ENCODE measurements at places on chromosomes 13 and 19.

- no peak for DNase-seq
These were observed 3.1 kb downstream of the PPP1R14A start for GRCh38 chr19:38252941-38253691.

DNA sequence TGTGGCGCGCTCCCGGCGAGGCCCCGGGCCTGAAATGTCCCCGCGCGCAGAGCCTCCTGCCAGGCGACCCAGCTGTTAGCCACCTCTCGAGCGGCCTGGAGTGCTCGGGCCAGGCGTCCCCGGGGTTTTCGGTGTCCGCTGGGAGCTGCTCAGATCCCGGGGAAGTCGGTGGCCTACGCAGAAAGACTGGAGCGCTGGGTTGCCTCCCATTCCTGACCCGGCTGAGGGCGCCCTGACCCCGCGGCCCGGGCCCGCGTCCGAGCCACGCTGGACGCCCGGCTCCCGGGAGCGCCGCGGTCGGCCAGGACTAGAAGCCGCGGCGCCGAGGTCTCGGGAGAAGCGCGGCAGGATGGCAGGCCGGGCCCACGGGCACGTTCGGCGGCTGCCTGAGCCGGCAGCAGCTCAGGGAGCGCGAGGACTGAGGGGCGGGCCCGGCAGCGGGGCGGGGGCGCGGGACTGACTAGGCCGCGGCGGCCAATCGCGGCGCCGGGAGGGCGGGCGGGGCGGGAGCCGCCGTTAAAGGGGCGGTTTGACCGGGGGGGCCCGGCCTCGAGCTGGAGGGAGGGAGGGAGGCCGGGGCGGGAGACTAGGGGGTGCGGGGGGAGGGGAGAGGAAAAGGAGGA is 1.3 kb upstream of the ZIC2 start:
- peak; percentile 55 for DNase-seq

DNA sequence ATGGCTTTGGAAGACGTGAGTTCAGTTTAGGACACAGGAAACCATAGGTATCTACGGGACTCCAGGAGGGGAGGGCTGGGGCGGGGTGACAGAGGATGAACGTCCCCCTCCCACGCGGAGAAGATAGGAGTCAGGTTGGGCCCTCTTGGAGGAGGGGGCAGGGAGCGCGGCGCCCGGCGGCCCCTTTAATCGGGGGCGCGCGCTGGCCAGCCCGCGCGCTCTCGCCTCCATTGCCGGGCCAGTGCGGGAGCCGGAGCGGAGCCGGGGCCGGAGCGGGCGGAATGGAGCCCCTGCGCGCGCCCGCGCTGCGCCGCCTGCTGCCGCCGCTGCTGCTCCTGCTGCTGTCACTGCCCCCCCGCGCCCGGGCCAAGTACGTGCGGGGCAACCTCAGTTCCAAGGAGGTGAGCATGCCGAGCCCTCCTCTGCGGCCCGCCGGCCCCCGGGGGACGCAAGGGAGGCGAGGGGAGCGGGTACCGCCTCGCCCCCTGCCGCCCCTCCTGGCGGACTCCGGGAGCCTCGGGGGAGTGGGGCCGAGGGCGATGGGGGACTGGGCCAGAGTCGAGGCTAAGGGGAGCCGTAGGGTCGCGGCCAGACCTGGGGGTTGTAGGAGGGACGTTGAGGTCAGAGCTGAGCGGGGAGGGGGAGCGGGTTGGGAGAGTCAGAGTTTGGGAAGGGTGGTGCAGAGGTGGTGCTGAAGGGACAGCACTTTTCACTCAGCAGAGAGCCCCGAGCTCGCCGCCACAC is at the start of gene TMEM145:
Gene TMEM145, plus strand, starts transcription at position 214 of the 744 bp plus-strand sequence. Its CDS starts 68 bp downstream, at position 282.
- DNase-seq, result peak; percentile 35

DNA sequence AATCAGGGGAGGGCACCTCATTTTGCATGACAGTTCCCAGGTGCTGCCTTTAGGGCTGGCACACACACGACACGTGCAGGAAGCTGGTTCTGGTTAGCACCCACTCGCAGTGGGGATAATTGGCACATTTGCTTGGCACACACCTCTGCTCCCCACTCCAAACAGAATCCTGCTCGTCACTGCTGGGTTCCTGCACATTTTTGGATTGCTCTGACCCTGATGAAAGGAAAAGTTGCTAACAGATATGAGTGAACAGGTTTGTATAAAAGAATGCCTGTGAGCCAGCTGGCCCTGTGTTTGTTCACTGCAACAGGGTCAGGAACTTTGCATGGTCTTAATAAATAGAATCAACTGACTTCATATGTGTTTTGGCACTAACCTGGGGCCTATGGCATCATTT is 1500.4 kb downstream of the EFNB2 start:
- DNase-seq, result no peak

- no peak for DNase-seq
These were observed 8.0 kb upstream of the AMER2 start for GRCh38 chr13:25179832-25180774.

GRCh38 chr19:18386543-18387271 is 749 bp downstream of the GDF15 start:
- DNase-seq, result no peak

GRCh38 chr13:106464076-106464475 is 71.4 kb downstream of the EFNB2 start:
- DNase-seq, result no peak

- no peak for DNase-seq
These were observed 131.3 kb upstream of the POSTN start for GRCh38 chr13:37729876-37730275.

DNA sequence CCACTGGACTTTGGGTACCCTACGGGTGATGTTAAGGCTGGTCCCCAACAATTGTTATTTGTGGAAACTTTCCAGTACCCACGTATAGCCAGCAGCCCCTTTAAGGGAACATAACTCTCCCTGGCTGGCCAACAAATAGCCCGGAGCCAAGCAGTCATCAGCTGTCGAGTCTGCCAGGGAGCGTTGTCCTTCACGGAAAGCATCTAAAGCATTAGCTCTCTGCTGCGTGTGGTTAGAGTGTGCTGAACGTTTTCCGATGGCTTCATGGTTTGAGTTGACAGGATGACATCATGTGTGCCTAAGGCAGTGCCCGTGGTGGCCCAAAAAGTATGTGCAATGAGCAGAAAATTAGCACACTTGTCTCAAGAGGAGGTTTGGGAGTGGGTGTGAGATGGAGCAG is 3.3 kb upstream of the ZNF556 start:
- DNase-seq, result no peak

GRCh38 chr19:17467471-17468301 is 2.6 kb upstream of the SLC27A1 start:
- DNase-seq, result no peak

DNA sequence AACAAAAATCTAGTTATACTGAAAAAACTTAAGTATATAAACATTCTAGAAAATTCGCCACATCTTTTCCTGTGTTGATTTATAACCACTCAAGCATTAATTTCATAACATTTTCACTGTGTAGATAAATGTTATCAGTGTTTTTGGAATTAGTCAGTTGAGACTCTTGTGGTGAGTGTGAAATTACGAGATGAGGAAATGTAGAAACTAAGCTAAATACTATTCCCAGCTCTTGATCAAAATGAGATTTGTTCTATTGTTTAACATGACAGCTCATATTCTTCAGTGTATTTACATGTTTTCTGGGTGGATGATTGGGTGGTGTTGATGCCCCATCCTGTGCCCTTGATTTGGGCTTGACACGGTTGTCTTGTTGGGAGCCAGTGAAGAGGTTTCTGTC is 406.8 kb downstream of the DACH1 start:
- no peak for DNase-seq

DNA sequence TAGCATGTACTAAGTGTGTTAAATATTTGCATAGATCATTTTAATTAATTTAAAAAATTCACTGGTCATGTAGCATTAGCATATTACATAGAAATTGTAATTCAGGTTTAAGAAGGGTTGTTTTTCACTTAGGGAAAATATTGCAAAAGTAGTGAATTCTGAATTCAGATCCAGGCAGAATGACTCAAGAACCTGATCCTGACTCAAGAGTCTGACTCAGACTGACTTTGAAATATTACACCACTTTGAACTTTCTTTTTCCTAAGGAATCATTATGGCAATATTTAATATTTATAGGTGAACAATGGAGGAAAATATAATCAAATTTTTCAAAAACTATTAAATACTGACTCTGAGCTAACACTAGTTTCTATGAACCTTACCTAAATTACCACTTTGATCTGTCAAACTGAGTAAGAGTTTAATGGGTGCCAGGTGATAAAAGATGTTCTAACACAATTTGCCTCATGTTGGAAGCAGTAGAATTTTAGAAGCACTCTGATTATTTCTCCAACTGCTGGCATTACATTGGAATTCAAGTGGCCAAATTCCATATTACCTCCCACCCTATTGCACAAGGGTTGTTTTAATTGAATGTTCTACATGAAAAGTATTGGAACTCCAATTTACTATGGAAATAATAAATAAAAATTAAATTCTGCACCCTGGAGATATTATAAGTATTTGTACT is 261.6 kb downstream of the SLITRK1 start:
- DNase-seq, result no peak

DNA sequence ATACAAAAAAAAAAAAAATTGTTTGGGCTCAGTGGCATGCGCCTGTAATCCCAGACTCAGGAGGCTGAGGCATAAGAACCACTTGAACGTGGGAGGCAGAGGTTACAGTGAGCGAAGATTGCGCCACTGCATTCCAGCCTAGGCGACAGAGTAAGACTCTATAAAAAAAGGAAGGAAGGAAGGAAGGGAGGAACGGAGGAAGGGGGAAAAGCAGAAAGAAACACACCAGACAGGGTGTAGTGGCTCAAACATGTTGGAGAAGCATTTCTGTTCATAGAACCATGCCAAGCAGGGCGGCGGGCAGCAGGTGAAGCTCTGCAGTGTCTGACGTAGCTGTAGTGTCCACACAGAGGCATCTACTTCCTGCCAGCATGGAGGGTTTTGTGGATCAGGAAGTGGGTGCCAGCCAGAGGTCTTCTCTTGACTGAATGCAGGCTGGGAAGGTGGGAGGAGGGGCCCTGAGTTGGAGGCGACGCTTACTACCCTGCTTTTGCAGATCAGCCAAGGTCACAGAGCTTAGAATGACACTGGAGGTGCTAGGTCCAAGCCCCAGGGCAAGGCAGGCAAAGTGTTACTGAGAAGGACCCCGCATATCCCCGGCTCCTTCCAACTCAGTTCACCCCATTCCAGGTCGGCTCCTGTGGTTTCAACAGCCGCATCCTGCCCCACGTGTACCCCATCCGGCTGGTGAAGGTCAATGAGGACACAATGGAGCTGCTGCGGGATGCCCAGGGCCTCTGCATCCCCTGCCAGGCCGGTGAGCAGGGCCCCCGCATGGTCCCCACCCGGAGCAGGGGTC is 11.6 kb upstream of the PGLS start:
- no peak for DNase-seq

DNA sequence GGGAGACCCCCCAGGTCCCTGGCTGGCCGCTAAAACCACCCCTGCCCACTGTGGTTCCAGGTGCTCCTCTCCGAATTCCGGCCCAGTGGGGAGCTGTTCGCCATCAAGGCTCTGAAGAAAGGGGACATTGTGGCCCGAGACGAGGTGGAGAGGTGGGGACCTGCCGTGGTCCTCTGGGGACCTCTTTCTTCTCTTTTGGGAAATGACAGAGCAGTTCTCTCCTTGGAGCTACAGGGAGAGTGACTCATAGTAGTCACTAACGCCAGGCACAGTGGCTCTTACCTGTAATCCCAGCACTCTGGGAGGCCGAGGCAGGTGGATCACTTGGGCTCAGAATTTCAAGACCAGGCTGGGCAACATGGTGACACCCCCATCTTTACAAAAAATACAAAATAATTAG is 7.3 kb downstream of the PTGER1 start:
- DNase-seq, result no peak

DNA sequence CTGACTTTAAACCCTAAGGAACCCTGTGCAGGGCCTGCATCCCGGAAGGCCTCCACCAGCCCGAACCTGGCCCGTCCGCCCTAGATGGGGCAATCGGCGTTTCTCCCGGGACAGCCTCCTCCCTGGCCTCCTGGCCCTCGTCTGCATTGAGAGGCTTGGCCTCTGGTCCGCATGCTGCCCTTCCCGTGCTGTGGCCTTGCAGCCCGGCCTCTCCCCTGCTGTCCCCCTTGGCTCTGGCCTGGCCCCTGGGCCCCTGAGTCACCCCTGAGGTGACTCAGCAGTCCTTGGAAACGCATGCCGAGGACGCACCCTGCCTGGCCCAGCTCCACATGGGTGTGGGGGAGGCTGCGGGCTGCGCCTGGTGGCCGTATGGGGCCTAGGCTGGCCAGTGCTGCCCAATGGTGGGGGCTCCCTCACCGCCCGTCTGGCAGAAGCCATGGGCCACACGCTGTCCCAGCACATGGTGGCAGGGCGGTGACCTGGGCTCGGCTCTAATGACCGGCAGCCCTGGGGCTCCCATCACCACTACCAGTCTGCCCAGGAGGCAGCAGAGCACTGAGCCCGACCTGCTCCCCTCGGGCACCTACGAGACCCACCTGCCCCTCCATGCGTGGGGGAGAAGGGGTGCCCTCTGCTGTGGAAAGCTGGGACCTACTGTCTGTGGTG is 25.7 kb downstream of the SH3GL1 start:
- no peak for DNase-seq

- DNase-seq, result no peak
These were observed 66.9 kb upstream of the POSTN start for GRCh38 chr13:37665420-37665819.
